A549 treated with CpdA at 1 μM for 4 hours (cell line): ENCODE measurements at places on chromosomes 2 and 18. TPM values are rescaled to one million over a fixed set of nuclear protein-coding genes. Genes with fewer than 3 reads are reported as not detected.

The ALK gene
- 0.06 TPM in 1 of 5 replicates, not detected in the others for total RNA-seq

The HNMT gene
- total RNA-seq, result 0.38 to 1.8 TPM (median 0.68 TPM) in 5 replicates

The FOXI3 gene
- not detected in 5 replicates for total RNA-seq

The LOXL3 gene
- 0.32 to 0.65 TPM (median 0.45 TPM) in 5 replicates for total RNA-seq

The RESP18 gene
- not detected in 5 replicates for total RNA-seq

The FBXO48 gene
- total RNA-seq, result 0.54 to 0.76 TPM (median 0.61 TPM) in 5 replicates

The VWC2L gene
- total RNA-seq, result not detected in 5 replicates

The ERICH2 gene
- not detected in 5 replicates for total RNA-seq

The MEIS1 gene
- 1.5 to 3.9 TPM (median 2.1 TPM) in 5 replicates for total RNA-seq

The CCDC88A gene
- total RNA-seq, result 20.8 to 33.1 TPM (median 25.9 TPM) in 5 replicates

The MRPL53 gene
- total RNA-seq, result 99.0 to 157 TPM (median 138 TPM) in 5 replicates

The TOGARAM2 gene
- 0.06 to 0.31 TPM (median 0.13 TPM) in 4 of 5 replicates, not detected in the other for total RNA-seq

The KRTCAP3 gene
- total RNA-seq, result 0.37 to 1.5 TPM (median 0.70 TPM) in 5 replicates

The TBR1 gene
- total RNA-seq, result 0.03 TPM in 1 of 5 replicates, not detected in the others

The GRHL1 gene
- 0.77 to 1.6 TPM (median 0.81 TPM) in 5 replicates for total RNA-seq

The DNER gene
- total RNA-seq, result 5.0 to 8.5 TPM (median 6.4 TPM) in 5 replicates

The CAPN13 gene
- total RNA-seq, result 0.10 to 0.15 TPM in 2 of 5 replicates, not detected in the others

The STARD6 gene
- 0.22 TPM in 1 of 5 replicates, not detected in the others for total RNA-seq

The OR6B3 gene
- not detected in 5 replicates for total RNA-seq

The RBM44 gene
- total RNA-seq, result 0.15 to 0.41 TPM (median 0.24 TPM) in 5 replicates

The TUBA4B gene
- 0.23 to 0.57 TPM (median 0.27 TPM) in 5 replicates for total RNA-seq

The ALLC gene
- total RNA-seq, result 0.06 TPM in 1 of 5 replicates, not detected in the others

The NEB gene
- total RNA-seq, result 0.29 to 0.86 TPM (median 0.34 TPM) in 5 replicates

The CD8B2 gene
- not detected in 5 replicates for total RNA-seq

The PCGF1 gene
- 33.4 to 36.3 TPM (median 35.3 TPM) in 5 replicates for total RNA-seq

The ABHD1 gene
- 0.63 to 2.3 TPM (median 1.9 TPM) in 5 replicates for total RNA-seq

The ST8SIA3 gene
- not detected in 5 replicates for total RNA-seq

The PPP1R1C gene
- 1.4 to 3.5 TPM (median 2.7 TPM) in 5 replicates for total RNA-seq

The SAG gene
- total RNA-seq, result not detected in 5 replicates

The GCG gene
- not detected in 5 replicates for total RNA-seq

The DSG2 gene
- total RNA-seq, result 44.3 to 72.4 TPM (median 63.4 TPM) in 5 replicates

The CARF gene
- 0.47 to 1.4 TPM (median 1.3 TPM) in 5 replicates for total RNA-seq

The TGFA gene
- 6.2 to 8.2 TPM (median 7.0 TPM) in 5 replicates for total RNA-seq

The CCDC68 gene
- 2.4 to 4.5 TPM (median 3.6 TPM) in 5 replicates for total RNA-seq
